NCI-H2107 (cell line): ENCODE measurements at places on chromosomes 12 and 14.

GRCh38 chr14:98907271-98907670, 364.7 kb downstream of the BCL11B start:
- DNase-seq: no peak

GRCh38 chr12:12717586-12718380, 615 bp downstream of the CDKN1B start:
- DNase-seq: no peak

DNA sequence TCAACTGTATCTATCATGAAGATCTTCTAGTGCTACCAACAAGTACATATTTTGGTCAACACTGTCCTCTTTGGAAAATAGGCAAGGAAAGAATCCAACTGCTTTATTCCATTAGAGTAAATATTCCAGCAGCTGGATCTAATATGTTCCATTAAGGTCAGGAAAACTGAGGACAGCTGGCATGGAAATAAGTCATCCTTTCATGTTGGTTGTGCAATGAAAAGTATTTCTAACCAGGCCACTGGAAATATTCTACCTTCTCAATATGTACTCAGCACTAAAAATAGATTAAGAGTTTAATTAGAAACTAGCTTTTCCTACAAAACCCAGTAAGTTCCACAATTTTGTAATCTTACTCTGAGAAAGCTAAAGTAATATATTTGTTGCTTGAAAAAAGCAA, 19.6 kb downstream of the HIGD1C start:
- no peak for DNase-seq

DNA sequence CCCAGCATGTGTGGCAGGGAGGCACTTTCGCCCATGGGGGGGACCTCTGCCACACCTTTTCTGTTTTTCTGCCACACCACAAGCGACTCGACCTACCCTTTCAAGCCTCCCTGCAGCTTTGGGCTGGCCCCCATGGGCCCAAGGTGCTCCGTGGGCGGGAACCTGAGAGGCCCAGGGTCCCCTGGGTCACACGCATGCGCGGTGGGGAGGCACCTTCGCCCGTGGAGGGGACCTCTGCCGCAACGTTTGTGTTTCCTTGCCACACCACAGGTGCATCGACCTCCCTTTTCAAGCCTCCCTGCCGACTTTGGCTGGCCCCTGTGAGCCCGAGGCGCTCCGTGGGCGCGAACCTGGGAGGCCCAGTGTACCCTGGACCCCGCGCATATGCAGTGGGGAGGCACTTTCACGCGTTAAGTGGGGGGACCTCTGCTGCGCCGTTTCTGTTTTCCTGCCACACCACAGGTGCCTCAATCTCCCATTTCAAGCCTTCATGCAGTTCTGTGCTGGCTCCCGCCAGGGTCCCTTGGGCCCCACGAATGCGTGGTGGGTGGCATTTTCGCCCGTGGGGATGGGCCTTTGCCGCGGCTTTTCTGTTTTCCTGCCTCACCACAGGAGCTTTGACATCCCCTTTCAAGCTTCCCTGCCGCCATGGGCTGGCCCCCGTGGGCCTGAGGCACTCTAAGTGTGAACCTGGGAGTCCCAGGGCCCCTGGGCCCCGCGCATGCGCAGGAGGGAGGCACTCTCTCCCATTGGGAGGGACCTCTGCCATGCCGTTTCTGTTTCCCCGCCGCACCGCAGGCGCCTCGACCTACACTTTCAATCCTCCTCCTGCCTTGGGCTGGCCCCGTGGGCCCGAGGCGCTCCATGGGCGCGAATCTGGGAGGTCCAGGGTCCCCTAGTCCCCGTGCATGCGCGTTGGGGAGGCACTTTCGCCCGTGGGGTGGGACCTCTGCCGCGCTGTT, 332.2 kb downstream of the ALG10 start:
- no peak for DNase-seq

DNA sequence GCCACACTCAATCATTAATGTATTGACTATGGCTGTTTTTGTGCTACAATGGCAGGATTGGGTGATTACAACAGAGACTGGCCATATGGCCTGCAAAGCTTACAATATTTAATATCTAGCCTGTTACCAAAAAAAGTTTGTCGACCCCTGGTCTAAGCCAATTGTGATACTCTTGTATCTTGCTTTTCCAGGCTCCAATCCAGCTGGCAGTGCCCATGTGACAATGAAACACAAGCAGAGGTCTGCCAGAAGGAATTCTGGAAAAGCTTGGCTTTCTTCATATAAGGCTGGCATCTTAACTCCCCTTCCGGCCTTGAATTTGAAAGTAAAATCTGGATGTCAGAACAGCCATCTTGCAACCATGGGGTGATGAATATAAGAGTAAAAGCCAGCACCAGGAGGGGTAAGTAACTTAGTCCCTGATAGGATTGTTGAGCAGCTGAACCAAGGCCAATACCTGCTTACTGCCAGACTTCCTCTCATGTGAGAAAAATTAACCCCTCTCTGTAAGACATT, 458.7 kb downstream of the TMTC2 start:
- DNase-seq: no peak

DNA sequence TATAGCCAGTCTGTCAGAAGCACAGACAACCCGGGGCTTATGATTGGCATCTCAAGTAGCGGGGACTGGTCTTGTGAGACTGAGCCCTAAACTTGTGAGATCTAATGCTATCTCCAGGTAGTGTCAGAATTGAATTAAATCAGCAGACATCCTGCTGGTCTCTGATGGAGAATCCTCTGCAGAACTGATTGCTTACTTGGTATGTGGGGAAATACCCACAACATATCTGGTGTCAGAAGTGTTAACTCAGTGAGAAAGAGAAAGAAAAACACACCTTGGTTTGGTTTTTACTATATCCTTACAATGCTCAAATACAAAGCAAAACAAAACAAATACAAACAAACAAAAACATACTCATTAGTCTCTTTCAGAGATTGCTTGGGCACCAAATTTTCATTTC, 10.0 kb downstream of the SEL1L start:
- no peak for DNase-seq

GRCh38 chr12:45042599-45042998, 8.3 kb downstream of the DBX2 start:
- DNase-seq: no peak
